ENCODE measurements at places on chromosomes 13 and 19.

DNA sequence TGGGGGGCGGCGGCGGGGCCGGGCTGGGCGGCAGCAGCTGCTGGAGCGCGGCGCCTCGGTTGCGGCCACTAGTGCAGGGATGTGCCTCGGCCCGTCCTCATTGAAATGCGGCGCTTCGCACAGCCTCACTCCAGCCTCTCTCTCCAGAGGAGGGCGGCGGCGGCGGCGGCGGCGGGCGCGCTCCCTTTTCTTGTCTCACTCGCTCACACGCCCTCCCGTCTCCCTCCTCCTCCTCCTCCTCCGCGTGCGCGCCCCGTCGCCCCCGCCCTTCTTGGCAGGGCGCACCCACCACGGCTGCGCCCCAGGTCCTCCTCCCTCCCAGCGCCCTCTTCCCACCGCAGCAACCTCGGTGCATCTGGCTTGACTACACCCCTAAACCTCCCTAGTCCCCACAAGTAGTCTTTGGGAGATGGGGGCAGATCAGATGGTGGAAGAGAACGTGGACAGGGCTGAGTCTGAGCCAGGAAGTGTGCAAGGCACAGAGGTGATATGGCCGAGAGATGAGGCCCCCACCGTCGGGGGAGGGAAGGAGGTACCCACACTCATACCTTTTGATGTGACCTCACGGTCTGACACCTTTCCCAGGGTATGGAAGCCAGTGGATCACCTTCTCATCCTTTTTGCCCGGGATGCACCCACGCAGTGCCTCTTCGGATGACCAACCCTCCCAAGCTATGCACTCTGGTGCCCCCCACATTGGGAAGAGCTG is at the start of gene DCLK1:
Gene DCLK1, minus strand, starts transcription at position 161 of the 709 bp plus-strand sequence.
- DNase-seq, result no peak

GRCh38 chr19:55437410-55437809 is 5.7 kb downstream of the SHISA7 start:
- no peak for DNase-seq

GRCh38 chr13:24129914-24130774 is 30.4 kb upstream of the SPATA13 start:
- DNase-seq, result no peak

DNA sequence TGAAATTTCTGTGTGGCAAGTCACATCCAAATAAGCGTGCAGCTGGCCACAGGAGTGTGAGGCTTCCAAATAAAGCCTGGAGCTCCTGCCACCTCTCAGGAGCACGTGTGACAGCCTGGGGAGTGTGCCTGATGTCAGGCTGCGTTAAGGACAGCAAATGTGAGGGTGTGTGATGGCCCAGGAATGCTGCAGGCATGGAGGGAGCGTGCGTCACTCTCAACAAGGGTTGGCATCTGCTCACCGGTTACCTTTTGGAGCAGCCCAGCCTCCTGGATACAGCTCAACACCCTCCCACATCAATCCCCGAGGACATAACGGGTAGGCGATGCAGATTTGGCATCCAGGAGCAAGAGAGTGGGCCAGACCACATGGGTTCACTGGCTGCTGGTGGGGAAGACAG is 19.0 kb downstream of the NUMBL start:
- no peak for DNase-seq

DNA sequence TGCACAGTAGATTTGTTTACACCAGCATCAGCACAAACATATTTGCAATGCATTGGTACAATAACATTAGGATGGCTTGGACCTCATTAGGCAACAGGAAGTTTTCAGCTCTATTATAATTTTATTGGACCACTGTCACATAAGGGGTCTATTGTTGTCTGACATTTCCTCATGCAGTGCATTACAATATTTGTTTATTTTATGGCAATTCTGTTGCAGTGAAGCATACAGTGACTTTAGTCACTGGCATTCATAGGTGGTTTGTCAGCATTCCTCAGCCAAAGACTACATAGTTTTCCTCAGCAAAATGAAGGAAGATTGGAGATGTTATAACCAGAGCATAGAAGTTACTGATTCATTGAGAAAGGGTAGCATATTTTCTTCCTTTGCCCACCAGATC is 1732.9 kb downstream of the PCDH9 start:
- no peak for DNase-seq

GRCh38 chr13:60288569-60288968 is 108.5 kb upstream of the TDRD3 start:
- DNase-seq, result no peak

DNA sequence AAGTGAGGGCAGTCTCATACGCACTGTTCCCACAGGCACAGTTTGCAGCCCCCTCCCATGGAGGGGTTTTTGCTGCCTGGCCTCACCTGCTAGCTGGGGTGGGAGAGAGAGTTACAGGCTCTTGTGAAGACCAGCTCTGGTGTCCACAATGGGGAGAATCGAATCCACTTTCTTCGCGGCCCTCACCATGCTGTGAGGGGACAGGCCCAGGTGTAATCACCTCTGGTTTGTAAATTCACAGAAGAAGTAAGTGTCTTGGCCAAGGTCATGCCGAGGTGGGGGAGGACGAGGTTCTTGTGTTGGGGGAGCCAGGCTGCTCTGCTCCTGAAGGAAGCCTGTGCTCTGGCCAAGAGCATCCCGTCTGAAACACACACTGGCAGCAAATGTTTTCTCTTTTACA is 39.5 kb downstream of the TEX29 start:
- no peak for DNase-seq

DNA sequence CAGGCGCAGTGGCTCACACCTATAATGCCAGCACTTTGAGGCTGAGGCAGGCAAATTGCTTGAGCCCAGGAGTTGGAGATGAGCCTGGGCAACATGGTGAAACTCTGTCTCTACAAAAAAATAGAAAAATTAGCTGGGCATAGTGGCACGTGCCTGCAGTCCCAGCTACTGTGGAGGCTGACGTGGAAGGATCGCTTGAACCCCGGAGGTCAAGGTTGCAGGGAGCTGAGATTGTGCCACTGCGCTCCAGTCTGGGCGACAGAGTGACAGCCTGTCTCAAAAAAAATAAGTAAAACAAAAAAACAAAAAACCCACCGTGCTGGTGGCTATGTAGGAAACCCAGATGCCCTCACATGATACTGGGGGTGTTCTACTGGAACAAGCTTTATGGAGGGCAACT is 16.4 kb downstream of the PHLDB3 start:
- DNase-seq, result no peak

DNA sequence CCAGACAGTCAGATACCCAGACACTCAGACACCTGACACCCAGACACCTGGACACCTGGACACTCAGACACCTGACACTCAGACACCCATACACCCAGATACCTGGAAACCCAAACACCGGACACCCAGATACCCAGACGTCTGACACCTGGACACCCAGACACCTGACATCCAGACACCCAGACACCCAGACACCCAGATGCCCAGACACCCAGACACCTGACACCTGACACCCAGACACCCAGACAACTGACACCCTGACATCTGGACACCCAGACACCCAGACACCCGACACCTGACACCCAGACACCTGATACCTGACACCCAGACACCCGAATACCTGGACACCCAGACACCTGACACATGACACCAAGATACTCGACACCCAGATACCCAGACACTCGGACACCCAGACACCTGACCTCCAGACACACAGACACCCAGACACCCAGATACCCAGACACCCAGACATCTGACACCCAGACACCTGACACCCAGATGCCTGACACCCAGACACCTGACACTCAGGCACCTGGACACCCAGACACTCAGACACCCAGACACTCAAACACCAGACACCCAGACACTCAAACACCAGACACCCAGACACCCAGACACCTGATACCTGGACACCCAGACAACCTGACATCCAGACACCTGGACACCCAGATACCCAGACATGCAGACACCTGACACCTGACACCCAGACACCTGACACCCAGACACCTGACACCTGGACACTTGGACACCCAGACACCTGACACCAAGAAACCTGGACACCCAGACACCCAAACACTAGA is 19.1 kb downstream of the C19orf12 start:
- no peak for DNase-seq

GRCh38 chr19:5806133-5806489 is 1.2 kb downstream of the NRTN start:
- no peak for DNase-seq

- DNase-seq, result no peak
Measured at GRCh38 chr13:19071161-19071936, 110.3 kb downstream of the TUBA3C start.
